Lung (tissue), 17 donors: ENCODE measurements at places on chromosomes 1 and 21.

DNA sequence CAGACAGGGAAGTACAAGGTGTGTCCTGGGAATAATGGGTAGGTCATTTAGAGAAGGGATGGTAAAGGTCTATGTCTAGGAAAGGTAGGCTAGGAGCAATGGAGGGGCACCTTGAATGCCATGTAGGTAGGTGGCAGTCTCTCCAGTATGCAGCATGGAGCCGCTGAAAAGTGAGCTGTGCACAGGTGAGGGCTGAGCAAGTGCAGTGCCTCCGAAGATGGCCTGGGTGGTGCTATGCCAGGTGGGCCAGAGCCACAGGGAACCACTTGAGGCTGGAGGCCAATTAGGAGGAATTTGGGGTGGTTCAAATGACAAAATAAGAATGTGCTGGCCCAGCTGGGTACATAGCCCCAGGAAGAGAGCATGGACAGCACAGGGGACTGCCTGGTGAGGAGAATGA, 25.0 kb downstream of the RNU5D-1 start:
- no peak for DNase-seq

DNA sequence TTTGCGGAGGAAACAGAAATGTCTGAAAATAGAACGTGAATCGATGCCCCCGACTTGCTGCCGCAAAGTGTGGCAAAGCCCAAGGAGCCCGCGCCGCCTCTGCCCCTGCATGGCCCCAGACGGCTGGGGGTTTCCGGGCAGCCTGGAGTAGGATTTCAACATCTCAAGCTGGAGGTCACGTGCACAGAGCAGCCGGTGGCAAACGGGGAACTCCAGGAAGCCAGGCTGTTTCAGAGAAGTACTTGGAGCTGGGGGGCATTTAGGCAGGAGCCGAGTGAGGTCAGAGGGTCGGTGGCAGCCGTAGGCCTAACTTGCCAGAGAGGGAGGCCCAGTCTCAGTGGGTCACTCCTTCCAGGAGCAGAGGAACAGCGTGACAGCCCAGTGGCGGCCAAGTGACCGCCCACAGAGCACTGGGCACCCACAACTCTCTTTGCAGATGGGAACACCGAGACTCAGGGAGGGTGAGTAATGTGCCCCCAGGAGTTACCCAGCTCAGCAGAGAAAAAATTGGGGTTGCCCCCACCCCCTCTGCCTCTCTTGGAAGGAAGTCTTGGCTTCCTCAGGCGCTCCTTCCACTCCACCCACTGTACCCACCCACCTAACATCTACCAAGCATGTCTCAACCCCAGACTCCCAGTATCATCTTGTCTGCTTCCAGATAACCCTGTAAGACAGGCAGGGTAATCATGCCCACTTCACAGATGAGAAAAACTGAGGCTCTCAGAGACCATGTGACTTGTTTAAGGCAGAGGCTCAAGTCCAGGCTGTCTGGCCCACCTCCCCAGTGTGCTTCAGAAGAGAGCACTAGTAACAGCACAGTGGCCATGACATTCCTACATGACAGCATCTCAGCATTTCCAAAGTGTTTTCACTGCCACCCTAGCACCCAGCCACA, 179.4 kb downstream of the HIVEP3 start:
- DNase-seq: peak; percentile 93

DNA sequence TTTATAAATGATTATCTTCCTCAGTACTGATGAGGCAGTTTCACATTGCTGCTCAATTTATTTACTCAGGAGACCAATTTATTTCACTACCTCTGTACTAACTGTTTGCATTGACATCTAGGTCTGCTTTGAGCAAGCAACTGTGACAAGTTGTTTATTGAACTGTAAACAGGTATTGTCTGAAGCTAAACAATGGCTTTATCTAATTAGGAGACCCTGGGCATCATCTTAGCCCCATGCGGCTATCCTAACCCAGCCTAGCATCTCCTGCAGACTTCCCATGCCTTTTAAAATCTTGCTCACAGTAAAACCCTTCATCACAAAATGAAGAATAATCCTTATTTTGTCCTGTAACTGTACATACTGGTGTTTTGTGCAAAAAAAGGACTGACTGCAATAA, 348.2 kb downstream of the RWDD3 start:
- DNase-seq: no peak

DNA sequence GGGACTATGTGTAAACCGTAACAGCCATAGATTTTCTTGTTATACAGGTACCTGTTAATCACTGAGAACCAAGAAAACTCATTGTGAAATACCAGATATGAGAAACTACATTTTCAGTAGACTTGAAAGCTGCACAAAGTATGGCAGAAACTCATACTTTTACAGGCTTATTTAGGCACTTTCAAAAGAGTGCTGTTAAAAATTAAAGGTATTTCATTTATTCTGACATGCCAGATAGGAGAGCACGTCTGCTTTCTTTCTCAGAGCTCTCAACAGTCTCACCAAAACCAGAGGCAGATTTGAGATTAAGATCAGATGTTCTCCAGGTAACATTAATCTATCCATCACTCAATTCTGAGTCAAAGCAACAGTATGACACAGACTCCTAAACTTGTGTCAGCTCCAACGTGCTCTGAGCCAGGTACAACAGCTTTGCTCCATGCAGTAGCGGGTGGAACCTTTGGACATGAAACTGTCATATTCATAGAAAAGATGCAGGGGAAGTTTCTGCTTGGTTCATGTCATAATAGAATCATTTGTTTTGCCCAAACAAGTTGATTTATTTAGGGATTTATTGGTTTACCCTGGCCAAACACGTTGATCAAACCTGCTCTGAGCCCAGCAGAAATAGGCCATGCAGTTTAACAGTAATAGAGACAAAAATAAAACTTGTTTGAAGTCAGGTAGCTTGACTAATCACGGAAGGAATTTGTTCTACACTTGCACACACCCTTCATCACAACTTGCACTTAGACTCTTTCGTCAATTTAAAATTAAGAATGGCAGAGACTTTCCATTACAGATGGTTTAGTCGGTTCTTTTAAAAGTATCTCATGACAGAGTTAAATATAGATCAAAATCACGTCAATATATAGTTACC, 20.8 kb upstream of the TSNAX start:
- DNase-seq: no peak

DNA sequence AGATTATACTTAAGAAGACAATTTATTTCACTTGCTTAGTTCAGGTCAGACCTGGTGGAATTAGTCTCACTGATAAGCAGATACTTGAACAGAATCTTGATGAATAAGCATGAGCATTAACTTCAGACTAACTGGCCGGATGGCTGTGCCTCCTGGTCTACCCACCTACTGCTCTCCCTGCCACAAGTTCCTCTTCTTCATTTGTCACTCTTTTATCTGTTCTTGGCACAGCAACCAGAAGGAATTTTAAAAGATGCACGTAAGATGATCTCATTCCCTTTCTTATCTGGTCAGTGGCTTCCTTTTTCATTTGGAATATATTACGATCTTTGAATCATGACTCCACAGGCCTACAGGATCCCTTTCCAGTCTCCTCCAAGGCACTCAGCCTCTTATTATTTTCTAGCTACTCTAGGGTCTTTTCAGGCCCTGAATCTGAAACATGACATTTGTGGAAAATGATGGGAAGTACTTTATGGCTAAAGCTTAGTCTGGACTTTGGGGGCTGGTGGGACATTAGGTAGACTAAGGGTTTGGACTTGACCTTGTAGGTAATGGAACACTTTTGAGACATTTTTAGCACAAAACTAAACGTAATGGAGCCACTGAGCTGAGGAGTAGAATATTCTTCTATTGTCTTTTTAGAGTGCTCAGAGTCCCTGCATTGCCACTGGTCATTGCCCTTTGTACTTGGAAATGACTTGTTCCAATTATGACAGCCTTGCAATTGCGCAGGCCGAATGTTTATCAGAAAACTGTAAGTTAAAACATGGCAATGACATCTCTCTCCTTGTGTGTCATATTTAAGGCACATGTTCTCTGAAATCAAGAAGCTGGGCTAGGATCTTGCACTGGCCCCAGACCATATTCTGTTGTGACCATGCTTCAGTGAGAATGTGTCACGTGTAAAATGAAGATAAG, 16.0 kb downstream of the ST6GALNAC3 start:
- DNase-seq: no peak

GRCh38 chr1:1678581-1679380, 13.8 kb downstream of the SLC35E2B start:
- no peak for DNase-seq

DNA sequence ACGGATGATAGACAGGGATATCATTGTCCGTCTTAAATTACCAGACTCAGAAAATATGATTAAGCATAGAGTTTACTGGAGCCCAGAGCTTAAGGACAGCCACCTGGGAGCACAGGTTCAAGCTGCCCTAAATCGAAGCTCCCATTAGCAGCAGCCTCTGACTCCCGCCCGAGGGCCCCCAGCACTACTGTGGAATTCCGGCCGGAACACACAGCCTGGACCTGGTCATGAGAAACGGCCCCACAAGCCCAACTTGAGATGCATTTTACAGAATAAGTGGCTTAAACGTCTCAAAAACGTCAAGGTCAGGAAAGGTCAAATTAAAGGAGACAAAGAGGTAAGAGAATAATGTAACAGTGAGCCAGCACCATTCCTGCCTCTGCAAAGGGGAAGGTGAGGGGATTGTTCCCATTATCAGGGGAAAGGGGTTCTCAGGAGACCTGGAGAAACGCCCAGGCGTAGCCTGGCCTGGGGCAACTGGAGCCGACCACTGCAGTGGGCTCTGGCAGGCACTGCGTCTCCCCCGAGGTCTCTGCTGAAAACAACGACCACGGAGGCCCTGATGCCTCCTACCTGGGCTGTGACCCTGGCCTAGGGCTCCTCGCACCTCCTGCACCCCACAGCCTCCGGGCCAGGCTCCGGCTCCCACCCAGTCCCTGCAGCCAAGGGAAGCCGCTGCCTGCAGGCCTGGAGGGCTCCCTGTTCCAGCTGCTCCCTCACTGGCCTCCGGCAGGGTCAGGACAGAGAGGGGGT, 11.5 kb upstream of the COL6A1 start:
- DNase-seq: no peak

GRCh38 chr1:97385536-97386277, 535.1 kb downstream of the DPYD start:
- no peak for DNase-seq

DNA sequence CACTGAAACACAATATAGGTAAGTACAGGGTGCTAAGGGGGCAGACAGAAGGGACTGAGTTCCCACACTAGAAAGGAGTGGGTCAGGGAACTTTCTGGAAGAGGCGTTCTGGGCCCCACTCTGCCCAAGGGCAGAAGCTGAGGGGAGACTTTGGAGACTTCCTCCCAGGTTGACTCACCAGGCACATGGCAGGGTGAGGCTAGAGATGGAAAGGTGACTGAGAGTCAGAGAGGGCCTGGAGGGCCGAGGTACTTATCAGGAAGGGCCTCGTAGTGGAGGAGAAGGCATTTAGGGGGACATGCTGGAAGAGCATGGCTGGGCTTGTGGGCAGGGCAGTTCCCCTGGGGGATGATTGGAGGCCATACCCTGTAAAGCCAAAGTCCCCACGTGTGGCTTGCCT, 159.9 kb upstream of the JUN start:
- no peak for DNase-seq

- peak; percentile 42 for DNase-seq
These were observed 40.1 kb downstream of the TLR5 start for GRCh38 chr1:223102797-223103533.
